ENCODE measurements at places on chromosomes 2 and 18.
A peak's percentile ranks its signal among the peaks of the same experiment; 100 is the strongest.

DNA sequence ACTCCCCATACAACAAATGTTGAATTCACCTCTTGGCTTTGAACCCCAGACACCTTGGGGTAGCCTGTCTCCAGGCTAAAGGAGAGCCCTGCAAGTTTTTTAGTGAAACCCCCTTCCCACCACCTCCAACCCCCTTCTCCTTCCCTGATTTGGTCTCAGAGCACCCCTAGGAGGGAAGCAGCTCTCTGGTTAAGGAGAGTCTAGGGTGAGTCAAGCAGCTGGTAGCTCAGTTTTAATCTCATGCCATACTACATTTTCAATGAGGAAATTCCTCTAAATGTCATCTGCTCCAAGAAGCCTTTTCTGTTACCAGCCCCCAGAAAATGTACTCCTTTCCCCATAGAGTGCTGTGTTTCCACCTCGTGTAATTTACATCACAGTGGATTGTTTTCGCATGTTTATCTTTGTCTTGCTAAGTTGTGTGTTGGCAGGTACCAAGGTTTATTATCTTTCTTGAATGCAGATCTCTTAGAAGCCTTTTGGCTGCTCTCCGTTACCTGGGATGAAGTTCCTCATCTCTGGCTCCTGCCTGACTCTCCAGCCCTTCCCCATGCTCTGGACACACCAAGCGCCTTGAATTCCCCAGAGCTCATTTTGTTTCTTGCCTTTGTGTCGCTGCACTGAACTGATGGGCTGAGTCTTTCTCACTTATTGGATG, 82.2 kb downstream of the ASAP2 start:
- DNase-seq = no peak

DNA sequence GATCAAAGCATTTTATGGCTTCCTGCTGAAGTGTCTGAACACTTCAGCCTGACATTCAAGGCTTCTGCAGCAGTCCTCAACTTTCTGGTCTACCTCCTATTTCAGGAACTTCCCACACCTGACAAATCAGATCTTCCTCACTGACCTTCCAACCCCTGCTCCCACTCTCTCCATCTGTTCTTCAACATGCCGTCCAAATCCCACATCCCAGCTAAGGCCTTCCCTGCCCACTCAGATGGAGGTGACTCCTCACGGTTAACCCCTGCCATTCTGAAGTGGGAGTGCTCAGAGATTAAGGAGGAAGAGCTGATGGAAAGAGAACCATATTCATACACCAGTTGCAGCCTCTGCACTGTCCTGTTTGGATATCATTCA, 104.8 kb downstream of the POLR1A start:
- DNase-seq = no peak

- no peak for DNase-seq
Observed at GRCh38 chr2:216583147-216583546, 50.1 kb upstream of the IGFBP2 start.

- DNase-seq = no peak
Observed at GRCh38 chr2:3453190-3453999, 65.9 kb downstream of the ADI1 start.

- no peak for DNase-seq
Observed at GRCh38 chr2:217645896-217646295, 356.9 kb downstream of the TNS1 start.

- no peak for DNase-seq
Observed at GRCh38 chr2:120898496-120898895, 162.8 kb downstream of the GLI2 start.

- peak; percentile 70 for DNase-seq
Observed at GRCh38 chr2:177604271-177605065, 211.9 kb downstream of the AGPS start.

DNA sequence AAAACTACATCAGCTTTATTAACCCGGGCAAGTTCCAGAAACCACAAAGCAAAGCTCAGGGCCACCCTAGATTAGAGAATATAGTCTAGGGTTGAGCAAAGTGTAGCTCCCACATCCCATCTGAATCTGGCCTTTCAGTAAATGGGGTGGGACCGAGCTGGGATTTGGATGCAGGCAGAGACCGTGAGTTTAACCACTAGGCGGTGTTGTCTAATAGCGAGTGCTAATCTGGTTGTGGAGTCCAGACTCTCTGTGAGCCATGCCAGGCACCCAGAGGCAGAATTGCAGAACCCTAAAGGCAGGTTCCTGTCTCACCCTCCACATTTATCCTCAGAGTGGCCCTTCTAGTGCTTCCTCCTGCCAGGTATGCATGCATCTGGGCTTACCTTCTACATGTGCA, 435.9 kb downstream of the TSN start:
- DNase-seq = peak; percentile 5

DNA sequence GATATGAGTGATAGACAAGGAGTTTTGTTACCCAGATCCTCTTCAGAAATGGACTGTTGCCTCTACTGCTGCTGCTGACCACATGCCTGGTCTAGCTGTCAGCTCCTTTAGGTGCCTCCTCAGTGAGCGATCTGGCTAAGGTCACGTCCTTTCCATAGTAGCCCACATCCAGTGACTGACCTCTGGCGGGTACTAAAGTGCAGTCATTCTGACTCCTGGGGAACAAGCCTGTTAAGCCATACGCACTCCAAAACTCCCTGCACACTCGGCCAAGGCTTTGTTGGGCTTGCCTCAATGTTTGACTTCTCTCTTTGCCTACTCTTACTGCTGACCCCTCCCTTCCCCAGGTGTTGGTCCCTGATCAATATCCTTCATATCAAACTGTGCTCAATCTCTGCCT, 685.2 kb downstream of the IRS1 start:
- no peak for DNase-seq

- no peak for DNase-seq
Observed at GRCh38 chr2:201955702-201956141, 77.9 kb upstream of the FZD7 start.

DNA sequence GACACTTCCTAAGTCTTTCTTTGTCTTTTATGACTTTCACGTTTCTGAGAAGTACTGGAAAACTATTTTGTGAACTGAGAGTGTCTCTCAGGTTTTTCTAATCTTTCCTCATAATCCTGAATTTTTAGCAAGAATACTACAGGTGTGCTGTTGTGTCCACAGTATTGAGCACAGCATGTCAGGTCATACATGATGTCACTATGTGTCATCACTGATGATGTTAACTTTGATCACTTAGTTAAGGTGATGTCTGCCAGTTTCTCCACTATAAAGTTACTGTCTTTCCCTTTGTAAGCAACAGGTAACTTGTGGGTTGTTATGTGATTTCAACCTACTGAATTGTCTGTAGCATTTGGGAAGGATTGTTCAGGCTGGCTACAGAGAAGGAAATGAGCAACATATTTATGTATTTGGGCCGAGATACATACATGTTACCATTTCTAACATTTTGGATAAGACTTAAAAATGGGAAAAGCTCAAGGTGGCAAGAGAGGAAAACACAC, 11.1 kb downstream of the MATN3 start:
- DNase-seq = no peak

DNA sequence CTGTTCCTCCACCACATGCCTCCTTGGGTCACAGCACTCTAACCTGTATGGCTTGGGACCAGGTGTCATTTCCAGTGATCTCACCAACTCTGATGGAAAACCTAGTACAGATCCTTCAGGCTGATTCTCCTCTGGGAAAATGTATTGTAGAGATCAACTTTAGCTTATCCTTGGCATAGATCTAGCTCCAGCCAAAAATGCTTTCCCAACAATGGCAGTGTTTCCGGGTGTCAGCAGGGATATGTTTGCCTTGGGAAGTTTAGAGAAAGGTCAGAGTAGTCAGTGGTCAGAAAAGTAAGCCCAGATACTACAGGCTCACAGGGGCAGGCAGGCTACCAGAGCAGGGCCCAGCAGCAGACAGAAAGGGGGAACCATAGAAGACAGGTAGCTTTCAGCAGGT, 73.6 kb downstream of the CD8B2 start:
- no peak for DNase-seq

GRCh38 chr2:219331560-219332213, 857 bp downstream of the RESP18 start:
- no peak for DNase-seq

- DNase-seq = no peak
Observed at GRCh38 chr2:191693778-191694177, 15.8 kb downstream of the NABP1 start.

DNA sequence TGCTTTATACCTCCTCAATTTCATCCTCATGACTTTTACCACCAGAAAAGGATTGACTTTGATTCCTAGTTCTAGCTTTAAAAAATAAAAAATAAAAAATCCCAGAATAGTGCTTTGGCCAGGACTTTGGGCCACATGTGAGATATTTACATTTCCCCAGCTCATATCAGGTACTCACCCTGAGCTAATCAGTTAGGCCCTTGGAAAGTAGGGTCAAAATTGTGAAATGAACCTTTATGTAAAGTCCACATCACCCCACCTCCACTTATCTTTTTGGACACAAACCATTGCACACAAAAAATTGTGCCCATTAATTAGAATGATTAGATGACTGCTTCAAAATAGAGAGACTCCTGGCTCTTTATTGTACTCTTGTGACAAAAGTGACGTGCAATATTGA, 17.2 kb downstream of the ME2 start:
- DNase-seq = no peak

- no peak for DNase-seq
Observed at GRCh38 chr2:39491653-39492052, 54.6 kb upstream of the MAP4K3 start.

Data from stromal cell of bone marrow (primary cell).